Activated CD8-positive, alpha-beta memory T cell treated with anti-CD3 and anti-CD28 coated beads for 1 hour (primary cell): ENCODE measurements at places on chromosomes 12 and 14.

- no peak for DNase-seq
Observed at GRCh38 chr12:102652645-102653313, 172.4 kb upstream of the IGF1 start.

- DNase-seq = no peak
Observed at GRCh38 chr12:96989916-96990315, 82.9 kb downstream of the NEDD1 start.

GRCh38 chr12:98908866-98909265 lies 263.8 kb downstream of the APAF1 start:
- DNase-seq = no peak

- DNase-seq = no peak
Observed at GRCh38 chr12:66140731-66141130, 10.2 kb upstream of the LLPH start.

- no peak for DNase-seq
Observed at GRCh38 chr12:94674835-94675234, 24.5 kb upstream of the TMCC3 start.

DNA sequence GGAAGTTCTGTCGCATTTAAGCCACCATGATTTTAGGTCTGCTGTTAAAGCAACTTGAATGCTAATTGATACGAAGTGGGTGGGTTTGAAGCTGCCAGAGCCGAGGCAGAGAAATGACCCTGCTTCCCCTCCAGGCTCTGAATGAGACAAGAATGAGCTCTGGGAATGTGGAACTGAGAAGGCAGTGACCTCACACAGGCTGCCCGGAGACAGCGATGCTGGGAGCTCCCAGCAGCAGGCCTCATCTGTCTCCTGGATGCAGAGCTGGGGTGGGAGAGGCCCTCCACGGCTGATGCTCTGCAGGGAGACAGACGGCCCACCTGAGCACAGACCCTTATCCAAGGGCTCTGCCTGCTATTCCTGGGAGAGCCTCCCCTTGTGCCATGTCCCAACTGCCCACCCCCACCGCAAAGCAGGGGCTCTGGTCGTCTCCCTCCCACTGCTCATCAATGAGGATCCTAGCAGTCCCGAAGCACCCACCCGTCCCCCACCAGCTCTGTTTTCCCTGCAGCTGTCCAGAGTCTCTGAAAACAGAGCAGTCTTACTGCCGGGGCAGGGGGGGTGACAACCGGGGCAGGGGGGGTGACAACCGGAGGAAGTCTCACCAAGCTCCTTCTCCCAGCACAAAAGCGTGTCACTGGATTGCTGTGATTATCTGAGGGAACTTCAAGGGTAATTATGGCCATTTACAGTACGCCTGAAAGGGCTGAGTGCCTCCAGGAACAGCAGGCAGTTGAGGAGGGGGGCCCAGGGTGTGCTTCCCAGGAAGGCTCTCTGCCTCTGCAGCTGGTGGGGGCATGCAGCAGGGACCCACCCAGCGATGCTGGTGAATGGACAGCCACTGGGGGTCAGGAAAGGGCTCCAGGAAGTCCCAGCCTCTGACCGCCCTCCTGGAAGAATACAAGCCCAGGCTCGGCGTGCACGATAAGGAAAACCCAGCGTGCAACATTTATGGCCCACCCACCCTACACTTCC lies 67.8 kb downstream of the CHGA start:
- DNase-seq = no peak

- DNase-seq = no peak
Observed at GRCh38 chr14:29930283-29930682, 2.6 kb upstream of the PRKD1 start.

DNA sequence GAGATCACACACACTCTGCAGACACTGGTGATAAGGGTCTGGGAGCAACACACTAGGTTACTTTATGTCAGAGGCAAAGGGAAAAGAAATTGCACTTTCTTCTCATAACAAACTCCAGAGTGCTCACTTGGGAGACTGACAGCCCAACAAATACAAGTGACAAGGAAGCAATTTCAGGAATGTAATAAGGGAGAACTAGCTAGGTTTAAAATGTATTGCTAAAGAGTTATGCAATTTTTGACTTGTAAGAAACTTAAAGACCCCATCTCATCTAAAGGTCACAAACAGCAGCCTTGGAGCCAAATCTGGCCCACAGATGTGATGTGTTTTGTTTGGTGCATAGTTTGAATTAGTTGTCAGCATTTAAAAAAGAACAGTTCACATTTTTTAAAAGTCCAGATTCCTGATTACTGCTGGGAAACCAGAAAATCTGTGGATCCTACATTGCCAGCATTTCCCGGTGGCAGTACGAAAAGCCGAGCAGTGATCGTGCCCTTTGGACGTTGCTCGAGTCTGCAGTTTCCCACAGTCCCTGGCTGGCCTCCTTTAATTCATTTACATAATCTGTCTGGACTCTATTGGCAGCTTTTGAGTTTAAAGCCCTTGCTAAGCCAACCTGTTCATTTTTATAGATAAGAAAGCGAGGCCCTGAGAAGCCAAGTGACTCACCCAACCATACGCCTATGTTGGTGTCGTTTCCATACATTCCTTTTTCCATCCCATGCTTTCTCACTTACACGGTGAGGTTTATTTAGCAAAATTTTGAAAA lies 42.0 kb upstream of the ETV6 start:
- DNase-seq = no peak

DNA sequence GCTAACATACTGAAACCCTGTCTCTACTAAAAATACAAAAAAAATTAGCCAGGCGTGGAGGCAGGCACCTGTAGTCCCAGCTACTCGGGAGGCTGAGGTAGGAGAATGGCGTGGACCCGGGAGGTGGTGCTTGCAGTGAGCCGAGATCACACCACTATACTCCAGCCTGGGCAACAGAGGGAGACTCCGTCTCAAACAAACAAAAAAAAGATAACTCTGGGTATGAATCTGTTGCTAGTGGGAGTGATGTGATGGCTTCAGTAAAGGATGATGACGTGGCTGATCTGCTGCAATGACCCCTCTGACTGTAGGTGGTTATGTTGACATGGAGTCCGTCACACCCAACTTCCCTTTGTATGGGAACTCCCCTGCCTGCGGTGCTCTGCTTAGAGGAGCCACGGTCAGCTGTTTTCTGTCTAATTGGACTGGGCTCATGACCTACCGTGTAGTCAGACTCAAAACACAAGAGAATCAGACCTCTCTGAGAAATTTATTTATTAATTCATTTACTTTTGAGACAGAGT lies 59.1 kb upstream of the MED13L start:
- no peak for DNase-seq

DNA sequence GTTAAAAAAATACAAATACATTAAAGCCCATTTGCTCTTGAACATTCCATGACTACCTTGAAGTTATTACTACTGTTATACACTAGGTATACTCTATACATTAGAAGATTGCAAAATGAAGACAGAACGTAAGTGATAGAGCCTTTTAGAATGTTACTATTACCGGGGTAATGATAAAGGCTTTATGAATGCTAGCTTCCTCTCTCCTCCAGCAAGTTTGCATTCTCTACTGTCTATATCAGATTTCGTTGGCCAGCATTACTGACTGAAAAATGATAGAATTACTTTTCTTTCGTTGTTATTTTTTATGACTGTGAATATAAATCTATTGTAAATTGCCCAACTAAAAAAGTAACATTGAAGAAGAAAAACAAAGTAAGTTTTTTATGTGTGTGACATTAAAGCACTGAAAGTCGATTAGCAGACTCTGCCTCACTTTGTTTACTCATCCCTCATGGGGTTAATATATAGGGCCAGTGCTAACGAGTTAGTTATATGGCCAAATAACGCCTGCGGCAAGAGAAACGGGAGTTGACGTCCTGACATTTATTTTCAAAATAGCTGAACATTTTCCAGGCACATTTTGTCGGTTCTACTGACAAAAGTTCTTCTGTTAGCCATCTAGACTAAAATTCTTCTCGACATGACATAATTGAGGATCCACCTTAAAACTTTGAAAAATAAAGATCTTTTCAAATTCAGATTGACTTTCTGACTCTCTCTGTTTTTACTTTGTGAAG lies 163.8 kb upstream of the KITLG start:
- DNase-seq = no peak

DNA sequence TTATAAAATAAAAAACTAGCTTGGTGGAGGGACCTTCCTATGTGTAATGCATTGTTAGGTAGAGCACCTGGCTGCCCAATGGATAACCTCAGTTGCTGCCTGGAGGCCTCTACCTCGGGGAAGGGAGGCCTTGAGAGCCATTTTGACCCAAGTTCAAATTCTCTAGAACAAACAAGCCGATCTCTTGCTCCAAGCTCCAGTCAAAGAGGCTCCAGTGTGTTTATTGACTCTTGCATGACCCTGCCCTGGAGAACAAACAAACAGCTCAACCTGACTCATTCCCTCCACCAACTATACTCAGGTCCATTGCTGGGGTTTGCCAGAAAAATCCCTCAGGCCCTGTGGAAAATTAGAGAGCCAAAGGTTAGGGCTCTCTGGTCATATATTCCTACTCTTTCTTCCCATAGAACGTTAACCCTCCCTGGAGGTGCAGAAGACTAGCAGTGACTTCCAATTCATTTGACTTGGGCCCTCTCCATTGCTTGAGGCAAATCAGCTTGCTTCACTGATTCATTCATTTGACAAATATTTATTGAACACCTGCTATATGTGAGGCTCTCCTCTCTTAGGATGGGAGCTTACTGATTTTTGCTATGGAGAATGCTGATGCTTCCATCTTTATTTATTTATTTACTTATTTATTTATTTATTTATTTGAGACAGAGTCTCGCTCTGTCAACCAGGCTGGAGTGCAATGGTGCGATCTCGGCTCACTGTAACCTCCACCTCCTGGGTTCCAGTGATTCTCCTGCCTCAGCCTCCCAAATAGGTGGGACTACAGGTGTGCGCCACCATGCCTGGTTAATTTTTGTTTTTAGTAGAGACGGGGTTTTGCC lies 73.7 kb upstream of the CISTR start:
- DNase-seq = no peak

GRCh38 chr12:75478116-75478794 lies 2.3 kb upstream of the GLIPR1 start:
- DNase-seq = no peak

DNA sequence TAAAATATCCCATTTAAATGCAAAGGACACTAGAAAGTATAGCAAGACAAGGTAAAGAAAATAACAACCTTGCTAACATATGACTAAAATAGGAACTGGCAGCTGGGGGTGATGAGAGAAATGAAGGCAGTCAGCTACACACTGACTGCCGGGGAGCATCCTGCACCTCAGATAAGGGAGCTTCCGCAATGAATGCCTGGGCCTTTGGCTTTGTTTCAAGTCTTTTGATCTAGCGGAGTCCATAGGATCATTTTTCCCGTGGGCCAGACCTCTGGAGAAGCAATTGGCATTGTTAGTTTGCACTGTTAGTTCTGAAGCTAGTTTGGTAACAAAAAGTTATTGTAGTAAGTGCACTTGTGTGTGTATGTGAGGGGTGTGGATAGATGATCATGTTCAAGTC lies 639.9 kb downstream of the DIO2 start:
- no peak for DNase-seq

GRCh38 chr12:94870511-94870910 lies 133.0 kb downstream of the NDUFA12 start:
- no peak for DNase-seq

- no peak for DNase-seq
Observed at GRCh38 chr12:38269897-38270296, 46.7 kb upstream of the ALG10B start.

GRCh38 chr12:17110316-17110715 lies 504.4 kb upstream of the LMO3 start:
- DNase-seq = no peak

DNA sequence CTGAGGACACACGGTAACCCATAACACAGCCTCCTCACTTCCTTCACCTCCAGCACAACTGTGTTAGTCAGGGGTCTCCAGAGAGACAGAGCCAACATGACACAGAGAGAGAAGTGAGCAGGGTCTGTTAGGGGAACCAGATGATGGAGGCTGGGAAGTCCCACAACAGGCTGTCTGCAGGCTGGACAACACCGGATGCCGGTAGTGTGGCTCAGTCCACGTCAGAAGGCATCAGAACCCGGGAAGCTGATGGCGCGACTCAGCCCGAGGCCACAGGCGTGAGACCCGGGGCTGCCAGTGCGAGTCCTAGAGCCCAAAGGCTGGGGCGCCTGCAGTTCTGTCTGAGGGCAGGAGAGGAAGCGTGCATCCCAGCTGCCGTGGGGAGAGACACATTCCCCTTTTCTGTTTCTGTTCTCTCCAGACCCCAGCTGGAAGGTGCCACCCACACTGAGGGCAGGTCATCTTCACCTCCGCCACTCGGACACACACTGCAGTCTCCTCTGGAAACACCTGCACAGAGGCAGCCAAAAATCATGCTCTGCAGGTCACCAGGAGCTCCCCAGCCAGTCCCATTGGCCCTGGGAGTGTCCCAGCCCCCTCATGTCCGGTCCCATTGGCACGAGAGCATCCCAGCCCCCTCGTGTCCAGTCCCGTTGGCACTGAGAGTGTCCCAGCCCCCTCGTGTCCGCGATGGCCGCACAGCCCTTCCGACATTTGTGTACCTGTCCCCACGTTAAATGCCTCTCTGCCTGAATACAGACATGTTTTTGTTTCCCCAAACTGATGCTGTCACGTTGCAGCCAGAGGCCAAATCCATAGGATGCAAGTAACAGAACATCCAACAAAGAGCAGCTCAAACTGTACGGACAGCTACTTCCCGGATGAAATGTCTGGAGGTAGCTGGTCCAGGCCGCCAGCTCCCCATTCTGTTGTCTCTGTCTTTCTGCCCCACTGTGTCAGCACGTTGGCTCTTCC lies 7.9 kb upstream of the FBRSL1 start:
- DNase-seq = no peak

DNA sequence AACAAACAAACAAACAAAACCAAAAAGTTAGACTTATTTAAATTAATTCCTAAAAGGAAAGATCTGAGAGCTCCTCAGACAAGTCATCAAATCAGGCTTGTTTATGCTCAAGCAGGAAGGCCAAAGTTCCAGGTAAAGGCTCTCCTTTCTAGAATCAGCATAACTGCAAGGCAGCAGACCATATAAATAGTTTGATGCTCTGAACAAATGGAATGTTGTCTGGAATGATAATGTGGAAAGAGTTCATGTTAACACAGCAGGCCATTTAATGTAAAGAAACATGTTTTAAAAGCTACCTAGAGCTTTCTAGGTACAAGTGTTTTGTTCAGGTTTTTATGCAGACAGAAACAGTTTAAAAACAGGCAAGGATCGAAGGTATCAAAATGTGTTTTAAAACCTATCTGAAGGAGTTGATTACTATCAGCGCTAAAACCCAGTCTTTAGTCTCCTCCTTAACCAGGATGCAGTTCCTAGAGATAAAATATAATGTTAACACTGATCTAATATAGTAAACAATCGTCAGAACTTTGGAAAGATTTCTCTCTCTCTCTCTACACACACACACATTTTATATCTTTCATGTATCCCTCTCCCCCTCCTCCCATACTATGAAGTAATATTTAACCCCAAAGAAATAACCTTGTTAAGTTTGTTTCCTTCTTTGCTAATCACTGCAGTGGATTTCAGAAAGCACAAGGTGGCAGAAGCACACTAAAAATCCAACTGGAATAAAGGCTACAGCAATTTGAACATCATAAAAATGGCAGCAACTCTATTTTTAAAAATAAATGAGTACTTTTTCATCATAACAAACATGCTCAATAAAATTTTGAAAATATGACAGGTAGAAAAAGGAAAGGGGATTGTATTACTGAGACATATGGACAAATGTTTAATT lies 135.5 kb downstream of the PAWR start:
- DNase-seq = no peak
